Activated CD4-positive, alpha-beta T cell treated with anti-CD3 and anti-CD28 coated beads, Interleukin-2, amount 10 ng/mL, durations not matched to agents 24 days and 14 days (primary cell): ENCODE measurements at places on chromosomes 4 and X. TPM values are rescaled to one million over a fixed set of nuclear protein-coding genes. Genes with fewer than 3 reads are reported as not detected.
A peak's percentile ranks its signal among the peaks of the same experiment; 100 is the strongest.

The SRPX2 gene
- total RNA-seq = not detected in 2 replicates

The PDE5A gene
- 0.09 TPM in 1 of 2 replicates, not detected in the other for total RNA-seq

The TMEM184C gene
- total RNA-seq = 18.3 and 19.7 TPM in 2 replicates

The ABLIM2 gene
- total RNA-seq = 0.28 and 0.63 TPM in 2 replicates

The FMR1NB gene
- total RNA-seq = not detected in 2 replicates

The TMPRSS11F gene
- total RNA-seq = not detected in 2 replicates

The SYAP1 gene
- 19.6 and 20.1 TPM in 2 replicates for total RNA-seq

The RNF150 gene
- total RNA-seq = 0.02 TPM in 1 of 2 replicates, not detected in the other

The NUDT10 gene
- total RNA-seq = 0.28 and 0.51 TPM in 2 replicates

The TAF7L gene
- 0.19 TPM in 1 of 2 replicates, not detected in the other for total RNA-seq

The TREX2 gene
- total RNA-seq = 1.1 and 1.9 TPM in 2 replicates

GRCh38 chr4:121094297-121094966, 22.1 kb upstream of the NDNF start:
- H3K4me3 ChIP-seq = no peak overlapping the region
- H3K27ac ChIP-seq = no peak overlapping the region
- no peaks in the 10 kb centered on the region for H3K36me3 ChIP-seq

DNA sequence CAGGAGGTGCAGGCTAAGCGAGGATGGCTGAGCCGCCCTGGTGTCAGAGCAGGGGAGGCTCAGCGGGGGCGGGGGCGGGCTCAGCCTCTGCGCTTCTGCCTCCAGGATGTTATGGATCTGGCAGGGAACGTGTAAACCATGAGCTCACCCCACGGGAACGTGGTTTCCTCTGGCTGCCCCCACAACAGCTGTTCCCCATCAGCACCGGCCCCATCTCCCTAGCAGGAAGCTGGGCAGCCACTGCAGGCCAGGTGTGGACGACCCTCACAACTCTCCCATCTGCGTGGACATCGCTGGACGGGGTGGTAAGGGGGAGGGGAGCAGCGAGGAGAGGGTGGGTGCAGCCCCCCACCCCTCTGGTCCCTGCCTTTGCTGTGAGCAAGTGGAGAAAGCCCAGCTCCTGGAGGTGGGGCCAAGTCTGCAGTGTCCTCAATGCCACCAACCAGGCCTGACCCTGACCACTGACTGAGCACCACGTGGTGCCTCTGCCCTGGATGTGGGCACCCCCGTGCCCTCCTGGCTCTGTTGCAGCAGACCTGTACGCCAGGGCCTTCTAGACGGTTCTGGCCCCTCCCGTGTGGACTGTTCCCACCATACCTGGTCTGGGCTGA, 28.1 kb upstream of the SPON2 start:
- H3K27ac ChIP-seq = peak overlapping the region; percentile 99
- H3K27me3 ChIP-seq = no peaks in the 10 kb centered on the region
- H3K4me3 ChIP-seq = peak overlapping the region; percentile 75
- H3K36me3 ChIP-seq = peaks cover 34% of the 10 kb centered on the region

DNA sequence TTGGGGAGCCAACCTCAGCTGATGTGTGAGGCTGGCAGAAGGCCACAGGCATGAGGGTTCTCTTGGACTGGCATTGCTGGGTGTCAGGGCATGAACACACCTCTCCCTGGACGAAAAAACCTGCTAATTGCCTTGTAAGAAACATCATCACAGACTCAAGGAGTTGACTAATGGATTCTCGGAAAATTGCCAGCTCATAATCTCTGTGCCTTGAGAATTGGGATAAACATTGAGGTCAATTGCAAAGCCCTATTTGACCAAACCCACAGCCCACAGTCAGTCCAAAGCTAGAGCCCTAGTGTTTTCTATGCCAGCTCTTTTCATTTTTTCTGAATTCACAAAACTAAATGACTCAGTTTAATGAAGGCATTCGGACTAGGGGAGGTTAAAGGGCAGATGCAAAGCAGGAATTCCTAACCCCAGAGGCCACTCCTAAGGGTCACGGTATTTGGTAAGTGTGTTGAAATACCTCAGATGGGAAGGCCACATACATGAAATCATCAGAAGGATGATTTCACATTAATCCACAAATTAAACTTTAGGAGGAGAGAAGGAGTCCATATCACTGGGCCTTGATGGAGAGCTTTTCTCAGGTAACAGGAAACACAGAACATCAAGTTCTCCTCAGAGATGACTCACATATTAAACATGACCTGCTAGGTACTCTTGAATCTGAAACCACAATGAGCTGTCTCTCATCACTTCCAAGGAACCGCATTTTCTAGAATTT, 39.0 kb upstream of the RASL11B start:
- H3K4me1 ChIP-seq = peaks cover 20% of the 10 kb centered on the region
- H3K4me3 ChIP-seq = peak overlapping the region; percentile 29
- H3K27ac ChIP-seq = peak overlapping the region; percentile 53
- H3K36me3 ChIP-seq = no peaks in the 10 kb centered on the region
- no peaks in the 10 kb centered on the region for H3K27me3 ChIP-seq

- no peak for DNase-seq
- H3K4me3 ChIP-seq = no peak overlapping the region
- H3K27ac ChIP-seq = no peak overlapping the region
- H3K4me1 ChIP-seq = no peaks in the 10 kb centered on the region
Observed at GRCh38 chrX:48983896-48984295, 12.3 kb upstream of the KCND1 start.

DNA sequence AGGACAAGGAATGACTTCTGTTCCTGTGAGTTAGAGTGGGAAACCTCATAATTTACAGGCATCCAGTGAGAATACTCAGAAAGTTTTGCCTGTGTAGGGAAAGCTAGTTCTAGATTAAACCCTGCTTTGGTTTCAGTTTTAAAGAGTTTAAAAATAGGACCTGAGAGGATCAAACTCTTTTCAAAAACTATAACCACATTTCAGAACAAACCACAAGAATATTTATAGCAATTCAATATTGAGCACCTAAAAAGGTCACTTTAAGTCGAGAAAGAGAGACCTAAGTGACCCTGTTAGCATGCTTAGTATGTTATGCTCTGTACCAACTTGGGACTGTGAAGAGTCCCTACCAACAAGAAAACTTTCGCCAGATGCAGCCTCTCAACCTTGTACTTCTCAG, 17.4 kb upstream of the PWWP3B start:
- no peak overlapping the region for H3K4me3 ChIP-seq
- H3K27ac ChIP-seq = no peak overlapping the region
- no peak for DNase-seq

GRCh38 chr4:181281451-181281850, 961.8 kb upstream of the TENM3 start:
- no peak for DNase-seq
- no peaks in the 10 kb centered on the region for H3K27me3 ChIP-seq
- H3K4me1 ChIP-seq = no peaks in the 10 kb centered on the region

DNA sequence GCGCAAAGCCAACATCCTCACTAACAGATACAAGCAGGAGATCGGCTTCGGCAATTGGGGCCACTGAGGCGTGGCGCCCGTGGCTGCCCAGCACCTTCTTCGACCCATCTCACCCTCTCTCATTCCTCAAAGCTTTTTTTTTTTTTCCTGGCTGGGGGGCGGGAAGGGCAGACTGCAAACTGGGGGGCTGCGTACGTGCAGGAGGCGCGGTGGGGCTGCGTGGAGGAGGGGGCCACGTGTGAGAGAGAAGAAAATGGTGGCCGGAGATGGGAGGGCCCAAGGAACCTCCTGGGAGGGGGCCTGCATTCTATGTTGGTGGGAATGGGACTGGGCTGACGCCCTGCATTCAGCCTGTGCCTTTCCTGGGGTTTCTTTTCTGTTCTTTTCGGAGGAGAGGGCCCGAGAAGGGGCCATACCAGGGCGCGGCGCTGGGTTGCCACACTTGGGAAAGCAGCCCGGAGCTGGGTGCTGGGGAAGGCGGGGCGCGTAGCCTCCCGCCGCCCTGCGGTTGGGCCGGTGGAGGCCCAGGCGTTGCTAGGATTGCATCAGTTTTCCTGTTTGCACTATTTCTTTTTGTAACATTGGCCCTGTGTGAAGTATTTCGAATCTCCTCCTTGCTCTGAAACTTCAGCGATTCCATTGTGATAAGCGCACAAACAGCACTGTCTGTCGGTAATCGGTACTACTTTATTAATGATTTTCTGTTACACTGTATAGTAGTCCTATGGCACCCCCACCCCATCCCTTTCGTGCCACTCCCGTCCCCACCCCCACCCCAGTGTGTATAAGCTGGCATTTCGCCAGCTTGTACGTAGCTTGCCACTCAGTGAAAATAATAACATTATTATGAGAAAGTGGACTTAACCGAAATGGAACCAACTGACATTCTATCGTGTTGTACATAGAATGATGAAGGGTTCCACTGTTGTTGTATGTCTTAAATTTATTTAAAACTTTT, 4.5 kb downstream of the MID1IP1 start:
- peaks cover 21% of the 10 kb centered on the region for H3K4me1 ChIP-seq
- H3K4me3 ChIP-seq = peak overlapping the region; percentile 96
- H3K27me3 ChIP-seq = no peaks in the 10 kb centered on the region

GRCh38 chrX:40174854-40175510, 77.2 kb upstream of the BCOR start:
- no peaks in the 10 kb centered on the region for H3K36me3 ChIP-seq
- peaks cover 31% of the 10 kb centered on the region for H3K4me1 ChIP-seq
- H3K4me3 ChIP-seq = peak overlapping the region; percentile 93
- peak; percentile 78 for DNase-seq

DNA sequence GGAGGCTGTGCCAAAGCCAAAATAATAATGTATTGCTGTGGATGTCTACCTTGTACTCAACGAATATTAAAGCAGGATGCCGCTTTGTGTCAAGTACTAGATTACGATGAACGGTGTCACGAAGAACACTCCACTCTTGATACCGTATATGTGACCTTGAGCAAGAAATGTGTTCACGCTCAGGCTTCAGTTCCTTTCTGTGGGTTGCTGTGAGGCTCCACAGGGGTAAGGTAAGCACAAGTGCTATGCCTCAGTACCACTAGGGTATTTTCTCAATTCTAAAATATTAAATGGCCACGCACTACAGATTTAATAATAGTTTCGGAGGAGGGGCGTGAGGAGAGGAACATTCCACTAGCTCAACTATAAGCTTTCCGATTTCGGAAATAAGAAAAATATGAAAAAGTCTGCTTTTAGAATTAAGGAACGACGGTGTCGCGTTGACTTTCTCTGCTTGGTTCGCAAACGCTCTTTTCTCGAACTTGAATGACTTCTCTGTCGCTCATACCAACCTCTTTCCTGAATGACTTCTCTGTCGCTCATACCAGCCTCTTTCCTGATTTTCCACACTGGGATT, 607 bp upstream of the SCOC start:
- H3K36me3 ChIP-seq = no peaks in the 10 kb centered on the region
- peaks cover 1% of the 10 kb centered on the region for H3K27me3 ChIP-seq
- no peak overlapping the region for H3K4me3 ChIP-seq
- peak; percentile 81 for DNase-seq

DNA sequence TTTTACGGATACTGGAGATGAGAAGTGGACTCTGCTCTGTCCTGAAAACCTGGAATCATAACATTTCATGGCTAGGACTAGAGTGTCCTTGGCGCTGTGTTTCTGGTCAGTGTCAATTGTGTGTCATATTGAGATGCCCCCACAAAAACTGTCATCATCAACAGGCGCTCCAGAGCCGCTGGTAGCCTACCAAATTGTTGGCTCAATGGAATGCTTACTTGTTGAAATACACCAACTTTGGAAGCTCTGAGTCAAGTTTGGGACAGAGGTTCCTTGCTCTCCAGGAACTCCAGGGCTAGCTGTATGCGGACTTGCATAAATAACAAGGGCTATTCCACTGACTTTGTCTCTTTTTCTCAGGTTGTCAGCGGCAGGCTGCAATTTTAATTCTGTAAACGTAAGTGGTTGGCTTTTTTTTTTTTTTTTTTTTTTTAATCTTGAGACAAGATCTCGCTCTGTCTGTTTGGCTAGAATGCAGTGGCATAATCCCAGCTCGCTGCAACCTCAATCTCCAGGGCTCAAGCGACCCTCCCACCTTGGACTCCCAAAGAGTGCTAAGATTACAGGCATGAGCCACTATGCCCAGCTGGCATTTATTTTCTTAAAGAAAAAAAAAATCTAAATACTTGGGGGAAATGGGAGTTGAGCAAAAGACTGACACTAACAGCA, 871 bp upstream of the HPGD start:
- DNase-seq = no peak
- peak overlapping the region; percentile 38 for H3K27ac ChIP-seq
- H3K4me3 ChIP-seq = peak overlapping the region; percentile 82
- peaks cover 12% of the 10 kb centered on the region for H3K4me1 ChIP-seq
- peaks cover 45% of the 10 kb centered on the region for H3K27me3 ChIP-seq
- H3K36me3 ChIP-seq = no peaks in the 10 kb centered on the region

GRCh38 chr4:181897935-181898334, 345.3 kb upstream of the TENM3 start:
- no peaks in the 10 kb centered on the region for H3K36me3 ChIP-seq
- DNase-seq = no peak
- H3K4me1 ChIP-seq = no peaks in the 10 kb centered on the region

- no peaks in the 10 kb centered on the region for H3K27me3 ChIP-seq
- no peak for DNase-seq
- H3K36me3 ChIP-seq = peaks cover 23% of the 10 kb centered on the region
- peaks cover 21% of the 10 kb centered on the region for H3K4me1 ChIP-seq
Observed at GRCh38 chr4:108651014-108651791, 804 bp downstream of the OSTC start.

DNA sequence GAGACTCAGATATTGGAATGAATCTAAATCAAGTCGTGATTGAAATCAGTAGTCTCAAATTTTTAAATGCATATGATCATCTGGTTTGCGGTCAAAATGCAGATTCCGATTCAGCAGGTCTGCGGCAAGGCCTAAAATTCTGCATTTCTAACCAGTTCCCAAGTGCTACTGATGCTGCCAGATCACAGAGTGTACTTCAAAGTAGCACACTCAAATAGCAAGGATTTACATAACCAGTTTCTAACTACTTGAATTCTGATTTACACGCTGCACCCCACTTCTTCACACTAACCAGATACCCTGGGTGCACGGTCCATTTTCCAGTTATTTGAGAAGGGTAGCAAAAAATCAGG, 752 bp downstream of the MBTPS2 start:
- H3K4me1 ChIP-seq = peaks cover 9% of the 10 kb centered on the region
- H3K27me3 ChIP-seq = no peaks in the 10 kb centered on the region
- DNase-seq = peak; percentile 68
- peaks cover 7% of the 10 kb centered on the region for H3K36me3 ChIP-seq

GRCh38 chrX:153633048-153633447, 14.0 kb upstream of the DUSP9 start:
- H3K36me3 ChIP-seq = no peaks in the 10 kb centered on the region
- H3K27me3 ChIP-seq = peaks cover 5% of the 10 kb centered on the region
- H3K27ac ChIP-seq = no peak overlapping the region
- DNase-seq = no peak
